ENCODE measurements at places on chromosomes 2 and 18. TPM values are rescaled to one million over a fixed set of nuclear protein-coding genes. Genes with fewer than 3 reads are reported as not detected.

Gene NETO1
- not detected for total RNA-seq

Gene PRPF40A
- 133 TPM for total RNA-seq

Gene PRKCE
- 5.4 TPM for total RNA-seq

DNA sequence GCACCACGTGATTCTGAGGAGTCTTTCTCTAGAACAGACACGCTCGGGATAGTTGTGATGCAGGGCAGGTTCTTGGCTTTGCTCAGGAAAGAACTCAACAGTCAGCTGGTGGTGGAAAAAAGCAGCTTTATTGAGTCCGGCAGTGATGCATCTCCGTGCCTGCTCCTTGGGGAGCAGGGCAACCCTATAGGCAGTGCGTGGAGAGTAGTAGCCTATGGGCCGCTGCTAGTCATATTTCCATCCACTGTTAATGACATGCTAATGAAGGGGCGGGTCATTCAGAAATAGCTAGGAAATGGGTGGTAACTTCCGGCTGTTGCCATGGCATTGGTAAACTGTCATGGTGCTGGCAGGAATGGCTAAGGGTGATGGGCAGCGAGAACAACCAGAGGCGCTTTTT is 11.6 kb upstream of the ACKR3 start:
- no peak for DNase-seq

- DNase-seq = no peak
Measured at GRCh38 chr2:16632598-16632997, 33.0 kb downstream of the CYRIA start.

Gene TDRD15
- total RNA-seq = not detected

DNA sequence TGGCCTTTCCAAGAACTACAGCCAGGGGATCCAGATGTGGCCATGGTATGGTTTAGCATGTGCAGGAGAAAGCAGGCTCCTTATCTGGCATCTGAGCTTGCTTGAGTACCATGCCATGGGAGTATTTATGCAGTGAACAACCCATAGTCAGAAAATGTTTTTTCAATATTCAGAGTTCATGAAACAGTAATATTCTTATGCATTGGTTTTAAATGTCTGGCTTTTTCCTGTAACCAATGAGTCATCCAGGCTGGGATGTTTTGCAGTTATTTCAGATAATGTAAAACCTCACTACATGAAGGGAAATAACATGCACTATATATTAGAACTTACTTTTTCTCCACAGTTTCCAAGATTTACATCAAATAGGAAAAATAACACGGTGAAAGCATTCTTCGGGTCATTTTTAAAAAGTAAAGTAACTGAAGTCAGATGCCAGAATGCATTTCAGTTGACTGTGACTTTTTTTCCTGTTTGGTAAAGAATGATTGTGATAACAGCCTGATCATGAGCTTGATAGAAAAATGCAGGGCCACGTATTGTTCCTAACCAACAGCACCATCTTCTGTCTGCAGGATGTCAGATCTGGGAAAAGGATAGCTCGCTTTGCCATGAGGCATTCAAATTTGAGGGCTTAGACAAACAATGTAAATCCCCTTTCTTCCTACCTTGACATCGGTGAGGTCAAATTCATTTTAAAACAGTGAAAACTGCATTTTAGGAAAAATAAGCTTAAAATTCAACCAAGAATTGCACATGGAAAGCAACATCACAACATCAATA is 152.8 kb downstream of the DSC3 start:
- no peak for DNase-seq

DNA sequence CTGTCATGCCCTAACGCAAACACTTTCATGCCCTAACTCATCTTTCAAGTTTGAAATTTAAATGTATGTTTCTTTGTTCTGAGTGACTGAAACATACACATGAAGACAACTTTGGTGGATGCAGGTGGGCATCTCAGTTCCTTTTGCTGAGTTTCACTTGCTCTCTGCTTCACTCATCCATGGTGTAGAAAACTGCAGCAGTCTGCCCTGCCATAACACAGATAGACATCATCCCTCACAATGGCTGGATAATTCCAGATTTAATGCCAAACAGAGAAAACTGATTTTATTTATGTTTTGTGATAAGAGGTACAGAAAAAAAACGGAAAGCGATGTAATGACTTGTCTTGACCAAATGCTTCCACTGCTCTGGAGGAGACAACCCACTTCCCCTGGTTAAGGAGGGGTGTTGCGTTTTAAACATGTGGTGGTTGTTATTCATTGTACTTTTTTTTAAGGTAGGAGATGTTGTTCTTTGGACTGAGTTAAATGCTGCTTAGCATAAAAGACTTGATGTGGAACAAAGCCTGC is 70.4 kb downstream of the RHBDD1 start:
- DNase-seq = no peak

Gene KCNF1
- total RNA-seq = not detected

- no peak for DNase-seq
Measured at GRCh38 chr2:16747257-16747656, 81.6 kb upstream of the CYRIA start.

DNA sequence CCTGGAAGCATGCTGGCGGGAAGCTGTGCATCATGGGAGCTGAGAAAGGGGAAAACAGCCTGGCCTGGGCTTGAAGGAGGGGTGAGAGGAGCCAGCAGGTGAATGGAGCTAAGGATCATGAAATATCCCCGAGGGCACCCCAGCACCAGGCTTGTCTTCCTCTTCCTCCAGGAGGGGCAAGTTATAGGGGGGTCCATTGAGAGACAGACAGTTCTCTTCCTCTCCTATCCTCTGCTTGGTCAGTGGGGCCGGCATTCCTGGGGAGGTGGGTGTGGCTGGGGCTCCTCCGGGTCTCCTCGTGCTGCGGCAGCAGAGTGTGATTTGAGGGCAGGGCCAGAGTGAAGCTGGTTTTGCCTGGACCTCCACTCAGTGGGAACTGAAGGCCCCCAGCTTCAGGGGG is 78.9 kb downstream of the LIPG start:
- no peak for DNase-seq

DNA sequence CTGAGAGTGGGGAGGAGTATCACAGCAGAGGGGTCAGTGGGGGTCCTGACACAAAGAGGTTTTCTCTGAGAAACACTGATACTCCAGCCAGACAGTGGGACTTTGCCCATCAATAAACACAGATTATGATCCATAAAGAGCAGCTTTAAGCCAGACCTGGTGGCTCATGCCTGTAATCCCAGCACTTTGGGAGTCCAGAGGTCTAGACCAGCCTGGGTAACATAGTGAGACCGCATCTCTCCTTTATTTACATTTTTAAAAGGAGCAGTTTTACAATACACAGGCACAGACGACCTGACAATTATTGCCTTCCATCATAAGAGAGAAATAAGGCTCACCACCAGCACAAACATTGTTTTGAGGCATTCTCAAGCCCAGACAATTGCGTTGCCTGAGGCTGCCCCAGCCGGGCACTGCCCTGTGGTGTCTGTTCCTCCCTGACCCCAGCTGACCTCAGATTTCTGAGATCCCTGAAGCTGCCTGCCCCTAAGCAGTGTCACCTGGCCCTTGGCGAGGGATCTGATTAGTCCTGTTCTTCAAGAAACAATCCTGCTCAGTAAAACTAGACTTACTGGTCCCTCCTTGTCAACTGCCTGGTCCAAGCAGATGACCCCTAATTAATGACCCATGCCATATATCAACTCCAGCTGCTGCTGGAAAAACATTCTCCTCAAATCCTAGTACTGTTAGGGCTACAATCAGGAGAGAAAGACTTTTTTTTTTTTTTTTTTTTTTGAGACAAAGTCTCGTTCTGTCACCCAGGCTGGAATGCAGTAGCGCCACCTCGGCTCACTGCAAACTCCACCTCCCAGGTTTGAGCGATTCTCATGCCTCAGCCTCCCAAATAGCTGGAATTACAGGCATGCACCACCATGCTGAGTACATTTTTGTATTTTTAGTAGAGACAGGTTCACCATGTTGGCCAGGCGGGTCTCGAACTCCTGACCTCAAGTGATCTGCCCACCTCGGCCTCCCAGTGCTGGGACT is 59.4 kb upstream of the SOS1 start:
- DNase-seq = no peak

- DNase-seq = no peak
Measured at GRCh38 chr2:46024146-46024779, 272.9 kb upstream of the EPAS1 start.

DNA sequence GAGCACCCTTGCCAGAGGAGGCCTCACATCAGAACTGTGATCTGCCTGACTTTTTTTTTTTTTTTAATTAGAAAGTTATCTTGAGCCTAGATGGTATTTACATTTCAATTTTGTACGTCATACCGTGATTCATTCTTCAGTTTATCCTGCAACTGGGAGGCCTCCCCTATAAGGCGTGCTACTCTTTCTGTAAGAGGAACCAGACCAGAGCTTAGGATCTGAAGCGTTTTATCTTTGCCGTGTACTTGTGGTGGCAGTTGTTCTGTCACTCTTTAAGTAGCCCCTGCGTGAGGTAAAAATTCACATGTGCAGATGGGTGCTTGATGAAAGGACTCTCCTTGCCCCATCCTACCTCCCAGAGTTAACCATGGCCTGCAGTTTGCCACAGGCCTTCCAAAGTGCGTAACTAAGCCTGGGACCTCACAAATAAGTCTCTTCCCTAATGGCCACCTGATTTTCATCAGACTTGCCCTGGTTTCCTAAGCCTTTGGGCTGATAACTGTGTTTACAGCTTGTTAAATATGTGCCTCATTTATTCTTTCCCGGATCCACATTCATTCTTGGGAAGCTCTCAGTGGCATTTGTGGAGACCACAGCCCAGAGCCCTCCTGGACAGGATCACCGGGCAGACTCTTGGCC is 96.0 kb downstream of the MTCL1 start:
- DNase-seq = no peak

DNA sequence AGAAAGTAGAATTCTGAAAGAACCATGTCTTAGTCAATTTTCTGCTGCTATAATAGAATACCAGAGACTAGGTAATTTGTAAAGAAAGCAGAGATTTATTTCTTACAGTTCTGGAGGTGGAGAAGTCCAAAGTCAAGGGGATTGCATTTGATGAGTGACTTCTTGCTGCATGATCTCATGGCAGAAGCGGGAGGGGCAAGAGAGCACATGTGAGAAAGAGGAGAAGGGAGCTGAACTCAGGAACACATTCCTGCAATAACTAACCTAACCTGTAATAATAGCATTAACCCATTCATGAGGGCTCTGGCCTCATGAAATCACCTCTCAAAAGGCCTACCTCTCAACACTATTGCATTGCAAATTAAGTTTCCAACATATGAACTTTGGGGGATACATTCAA is 797.5 kb upstream of the POU3F3 start:
- DNase-seq = no peak

Gene FAM161A
- total RNA-seq = 2.6 TPM

- no peak for DNase-seq
Measured at GRCh38 chr2:141041281-141041680, 1089.5 kb downstream of the LRP1B start.

DNA sequence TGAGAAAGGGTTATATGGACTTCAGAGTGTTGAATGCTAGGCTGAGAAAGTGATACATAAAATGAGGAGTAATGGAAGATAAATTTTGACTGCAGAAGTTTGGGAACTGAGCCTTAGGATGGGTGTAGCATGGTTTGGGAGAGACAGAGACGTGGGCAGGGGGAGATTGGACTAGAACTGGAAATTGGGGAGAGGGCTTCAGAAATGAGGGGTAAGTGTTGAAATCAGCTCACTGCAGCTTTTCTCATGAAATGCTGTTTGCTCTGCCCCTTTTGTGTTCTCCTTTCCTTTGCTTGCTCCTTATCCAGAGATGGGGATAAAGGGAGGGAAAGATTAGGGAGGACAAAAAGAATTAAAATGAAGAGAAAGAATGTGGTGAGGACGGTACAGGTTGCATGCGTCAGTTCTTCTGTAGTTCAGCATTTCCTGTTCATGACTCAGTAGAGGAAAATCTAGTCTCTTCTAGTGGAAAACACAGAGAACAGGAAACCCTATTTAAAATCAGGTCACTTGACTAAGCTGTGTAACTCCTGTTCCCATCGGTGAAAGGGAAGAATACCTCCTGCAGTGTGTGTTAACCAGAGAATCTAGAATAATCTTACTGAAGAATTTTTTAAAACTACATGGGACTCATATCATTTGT is 105.6 kb downstream of the CRIM1 start:
- no peak for DNase-seq

DNA sequence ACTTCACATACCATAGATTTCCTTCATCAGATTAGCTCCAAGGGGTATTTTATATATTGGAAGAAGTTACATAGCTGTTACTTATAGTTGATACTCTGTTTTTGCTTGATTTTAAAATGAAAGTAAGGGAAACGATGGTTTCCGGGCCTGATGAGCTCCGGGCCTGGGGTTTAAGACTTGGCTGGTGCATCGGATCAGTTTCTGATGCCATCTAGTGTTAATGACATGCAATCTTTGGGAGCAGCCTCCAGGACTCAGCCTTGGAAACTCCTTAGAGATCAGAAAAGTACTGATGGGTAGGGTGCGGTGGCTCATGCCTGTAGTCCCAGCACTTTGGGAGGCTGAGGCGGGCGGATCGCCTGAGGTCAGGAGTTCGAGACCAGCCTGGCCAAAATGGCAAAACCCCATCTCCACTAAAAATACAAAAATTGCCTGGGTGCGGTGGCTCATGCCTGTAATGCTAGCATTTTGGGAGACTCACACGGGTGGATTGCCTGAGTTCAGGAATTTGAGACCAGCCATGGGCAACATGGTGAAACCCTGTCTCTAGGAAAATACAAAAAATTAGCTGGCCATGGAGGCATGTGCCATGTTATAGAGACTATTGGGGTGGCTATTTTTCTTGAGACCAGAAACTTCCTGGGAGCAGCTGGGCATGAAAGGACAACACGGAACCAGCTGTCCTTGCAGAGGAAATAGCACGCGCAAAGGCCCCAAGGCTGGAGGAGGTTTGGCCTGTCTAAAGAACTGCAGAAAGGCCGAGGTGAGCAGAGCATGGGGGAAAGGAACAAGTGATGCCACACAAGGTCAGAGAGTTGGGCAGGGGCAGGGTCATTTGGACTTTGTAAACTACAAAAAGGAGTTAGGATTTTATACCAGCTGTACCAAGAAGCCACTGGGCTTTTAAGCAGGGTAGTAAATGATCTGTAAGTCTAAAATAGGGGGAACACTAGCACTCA is 46.9 kb upstream of the CNOT11 start:
- DNase-seq = peak; percentile 75

- no peak for DNase-seq
Measured at GRCh38 chr18:9260388-9261380, 73.9 kb upstream of the TWSG1 start.

GRCh38 chr2:241386519-241386918 is 30.4 kb downstream of the FARP2 start:
- no peak for DNase-seq

Gene IL36G
- total RNA-seq = not detected

DNA sequence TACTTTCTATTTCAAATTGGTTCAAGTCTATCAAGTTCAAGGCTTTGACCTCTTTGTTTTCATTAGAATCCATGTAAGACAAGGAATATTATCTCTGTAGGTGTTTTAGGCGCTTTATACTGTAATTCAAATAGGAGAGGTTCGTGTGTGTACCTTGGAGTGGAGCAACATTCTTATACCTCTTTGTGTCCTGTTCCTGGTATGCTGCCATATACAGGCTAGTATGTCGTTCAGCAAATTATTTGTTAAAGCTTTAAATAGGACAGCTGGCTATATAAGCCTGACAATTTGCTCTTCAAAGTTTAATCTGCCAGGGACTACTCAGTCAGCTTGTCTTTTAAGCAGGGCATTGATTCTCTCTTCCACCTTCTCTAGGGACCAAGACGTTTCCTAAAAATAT is 31.1 kb upstream of the SPAG16 start:
- no peak for DNase-seq

Gene CFAP221
- 1.1 TPM for total RNA-seq

GRCh38 chr2:158498043-158498748 is 41.4 kb downstream of the PKP4 start:
- DNase-seq = no peak
